ENCODE measurements at places on chromosomes 7 and 10.

GRCh38 chr10:114571316-114571999 is 86.6 kb downstream of the ABLIM1 start:
- no peak for DNase-seq

DNA sequence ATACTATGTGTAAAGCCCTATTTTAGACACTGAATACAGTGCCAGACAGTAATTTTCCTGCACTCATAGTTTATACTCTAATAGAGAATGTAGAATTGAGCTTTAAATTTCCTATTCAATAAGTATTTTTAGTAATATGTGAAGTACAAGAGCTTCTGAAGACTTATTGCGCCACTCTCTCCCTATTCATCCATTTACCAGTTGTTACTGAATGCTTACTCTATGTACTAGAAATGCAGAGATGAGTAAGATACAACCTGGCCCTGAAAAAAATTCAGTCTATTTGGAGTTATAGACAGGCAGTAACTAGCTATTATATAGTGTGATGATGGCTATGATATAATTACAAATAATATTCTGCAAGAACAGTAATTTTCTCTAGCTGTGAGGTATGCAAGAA is 98.8 kb downstream of the ADK start:
- DNase-seq = no peak

- no peak for DNase-seq
Observed at GRCh38 chr10:72035252-72035887, 53.0 kb downstream of the SPOCK2 start.

DNA sequence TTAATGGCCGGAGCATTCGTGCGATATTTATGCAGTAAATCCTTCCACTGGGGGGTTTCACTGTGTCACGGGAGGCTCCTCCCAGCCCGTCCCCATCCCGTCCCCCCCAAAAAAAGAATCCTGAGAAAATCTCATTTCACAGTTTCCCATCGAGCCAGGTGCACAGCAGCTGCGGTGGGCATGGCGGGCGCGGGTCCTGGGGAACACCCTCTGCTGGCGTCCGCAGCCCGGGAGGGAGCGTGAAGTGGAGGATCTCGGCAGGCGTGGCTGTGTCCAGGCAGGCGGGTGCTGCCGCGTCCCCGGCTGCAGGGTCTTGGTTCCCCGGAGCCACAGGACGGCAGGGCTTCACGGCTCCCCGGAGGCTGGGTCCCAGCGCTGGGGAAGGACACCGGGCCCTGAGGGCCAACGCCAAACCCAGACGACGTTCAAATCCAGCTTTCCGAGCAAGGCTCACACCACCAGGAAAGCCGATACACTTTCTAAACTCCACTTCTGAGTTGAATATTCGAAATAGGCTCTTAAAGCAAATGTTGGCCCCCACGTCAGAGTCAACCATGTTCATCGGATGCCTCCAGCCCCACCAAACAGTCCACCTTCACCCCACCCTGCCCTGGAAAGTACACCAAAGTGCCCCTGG is 55.7 kb downstream of the PDGFA start:
- DNase-seq = peak; percentile 19
